Stimulated activated CD4-positive, alpha-beta T cell treated with anti-CD3 and anti-CD28 coated beads, Interleukin-4, amount 100 ng/mL, for 1 hour (primary cell): ENCODE measurements at places on chromosomes 5 and 9.
A peak's percentile ranks its signal among the peaks of the same experiment; 100 is the strongest.

GRCh38 chr5:139371482-139372435, 11.3 kb downstream of the SLC23A1 start:
- no peak for DNase-seq

- no peak for DNase-seq
These were observed 6.5 kb downstream of the OR13C8 start for GRCh38 chr9:104575456-104575855.

DNA sequence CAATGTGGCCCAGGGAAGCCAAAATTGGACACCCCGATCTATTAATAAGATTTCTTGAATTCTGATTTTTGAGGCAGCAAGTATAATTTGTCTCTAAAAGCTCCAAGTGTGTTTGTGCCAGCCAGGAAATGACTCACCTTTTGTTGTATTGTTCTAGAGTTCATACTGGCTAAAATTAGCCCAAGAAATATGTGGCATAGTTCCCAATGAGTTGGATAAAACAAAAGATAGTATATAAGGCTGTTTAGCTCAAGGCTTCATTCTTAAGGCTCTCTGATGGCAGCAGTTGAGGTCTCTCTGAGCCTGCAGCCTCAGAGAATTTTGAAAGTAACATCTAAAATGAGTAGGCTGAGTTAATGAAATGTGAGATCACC, 21.6 kb downstream of the HMGXB3 start:
- no peak for DNase-seq

DNA sequence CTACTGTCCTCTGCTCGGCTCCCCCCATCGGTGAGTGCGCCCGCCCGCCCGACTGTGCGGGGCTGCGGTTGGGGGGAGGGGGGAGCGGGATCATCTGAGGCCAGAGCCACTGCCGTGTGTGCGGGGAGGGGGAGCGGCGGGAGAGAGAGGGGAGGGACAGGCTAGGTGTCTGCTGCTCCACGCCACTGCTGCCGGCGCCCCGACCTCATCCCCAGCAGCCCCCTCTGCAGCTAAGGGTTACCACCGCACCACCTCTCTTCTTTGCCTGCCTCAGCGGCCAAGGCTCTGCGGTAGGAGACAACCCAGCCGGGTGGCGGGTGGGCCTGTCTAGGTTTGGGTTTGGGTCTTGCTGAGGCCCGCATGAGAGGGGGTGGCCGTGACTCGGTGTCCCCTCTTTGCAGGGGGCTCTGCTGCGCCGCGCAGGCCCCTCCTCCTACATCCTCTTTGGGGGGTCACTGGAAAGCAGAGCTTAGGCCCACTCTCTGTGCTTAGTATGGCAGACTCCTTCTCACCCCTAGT, 670 bp upstream of the PURA start:
- DNase-seq: peak; percentile 16

- no peak for DNase-seq
These were observed 7.5 kb downstream of the RPS14 start for GRCh38 chr5:150441813-150442698.

- DNase-seq: no peak
These were observed 508.6 kb downstream of the RASEF start for GRCh38 chr9:82554381-82554780.

DNA sequence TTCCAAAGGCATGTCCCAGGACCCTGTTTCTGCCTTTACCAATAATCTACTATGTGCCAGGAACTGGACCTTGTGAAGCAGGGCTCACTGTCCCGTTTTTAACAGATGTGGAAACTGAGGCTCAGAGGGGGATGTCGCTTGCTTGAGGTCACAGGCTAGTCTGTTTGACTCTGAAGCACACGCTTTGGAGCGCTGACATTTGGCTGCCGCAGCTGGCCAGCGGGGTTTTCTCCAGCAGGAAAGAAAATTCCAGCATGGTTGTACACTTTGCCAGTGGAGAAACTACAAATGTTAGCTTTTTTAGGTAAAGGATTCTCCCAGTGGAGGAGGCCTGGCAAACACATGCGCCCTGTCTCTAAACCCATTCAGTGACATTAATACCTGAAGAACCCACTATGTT, 50.5 kb downstream of the SH3PXD2B start:
- DNase-seq: no peak

GRCh38 chr5:175617447-175617846, 40.4 kb upstream of the HRH2 start:
- DNase-seq: no peak

GRCh38 chr5:69231281-69231680, 3.4 kb upstream of the CDK7 start:
- DNase-seq: no peak
